ELF-1 (cell line): ENCODE measurements at places on chromosomes 2 and 18.

- DNase-seq: peak; percentile 30
Observed at GRCh38 chr2:55992455-55992854, 68.9 kb upstream of the EFEMP1 start.

DNA sequence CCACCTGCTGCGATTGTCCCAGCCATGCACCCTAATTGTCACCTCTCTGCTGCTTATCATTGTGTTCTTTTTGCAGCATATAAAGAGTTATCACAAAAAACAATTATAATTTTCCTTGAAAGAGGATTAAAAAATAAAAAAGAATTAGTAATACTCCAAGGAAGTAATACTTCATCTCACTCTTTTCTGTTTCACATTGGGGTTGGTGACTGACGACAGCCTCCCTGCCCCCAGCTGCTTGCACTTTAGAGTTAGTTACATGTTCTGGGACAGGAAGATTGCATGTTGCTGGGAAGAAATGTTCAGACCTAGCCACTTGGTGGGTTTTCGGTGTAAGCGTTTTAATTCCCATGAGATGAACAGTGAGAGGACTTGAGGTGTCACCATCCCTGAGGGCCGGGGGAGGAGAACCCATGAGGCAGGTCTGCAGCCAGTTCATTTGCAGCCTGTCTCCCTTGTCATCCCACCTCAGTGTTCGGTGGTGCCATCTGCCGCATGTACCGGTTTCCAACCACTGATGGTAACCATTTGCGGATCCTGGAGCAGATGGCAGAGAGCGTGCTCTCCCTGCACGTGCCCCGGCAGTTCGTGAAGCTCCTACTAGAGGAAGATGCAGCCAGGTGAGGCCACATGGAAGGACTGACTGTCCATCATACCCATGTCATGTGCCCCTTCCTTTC, 69.1 kb downstream of the COA5 start:
- DNase-seq: no peak

DNA sequence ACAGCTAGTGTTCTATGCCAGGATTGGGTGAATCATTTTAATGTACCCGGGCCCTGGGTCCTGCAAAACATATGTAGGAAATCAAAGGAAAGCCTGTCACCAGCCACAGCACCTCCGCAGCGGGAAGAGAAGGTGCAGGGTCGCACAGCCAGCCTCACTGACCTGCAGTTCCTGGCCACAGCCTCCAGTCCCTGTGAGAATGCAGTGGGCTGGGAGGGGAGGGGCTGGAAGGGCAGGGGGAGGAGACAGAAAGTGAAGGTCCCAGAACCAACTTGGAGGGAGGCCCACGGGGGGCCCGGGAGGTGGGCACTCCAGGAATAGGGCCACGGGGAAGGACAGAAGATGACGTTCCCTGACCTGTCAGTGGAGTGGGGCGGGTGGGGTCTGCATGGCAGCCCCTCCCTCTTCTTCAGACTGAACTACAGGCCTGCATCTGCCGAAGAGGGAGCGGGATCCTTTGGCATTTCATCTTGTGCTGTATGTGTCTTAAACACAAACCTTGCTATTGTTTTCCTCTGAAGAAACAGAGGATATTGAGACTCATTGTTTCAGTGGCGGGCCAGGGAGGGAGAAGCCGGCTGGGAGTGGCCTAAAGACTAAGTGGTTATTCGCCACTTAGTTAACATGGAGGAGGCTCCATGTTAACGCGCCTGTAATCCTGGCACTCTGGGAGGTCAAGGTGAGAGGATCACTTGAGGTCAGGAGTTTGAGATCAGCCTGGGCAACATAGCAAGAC, 7.5 kb downstream of the MAL start:
- no peak for DNase-seq

DNA sequence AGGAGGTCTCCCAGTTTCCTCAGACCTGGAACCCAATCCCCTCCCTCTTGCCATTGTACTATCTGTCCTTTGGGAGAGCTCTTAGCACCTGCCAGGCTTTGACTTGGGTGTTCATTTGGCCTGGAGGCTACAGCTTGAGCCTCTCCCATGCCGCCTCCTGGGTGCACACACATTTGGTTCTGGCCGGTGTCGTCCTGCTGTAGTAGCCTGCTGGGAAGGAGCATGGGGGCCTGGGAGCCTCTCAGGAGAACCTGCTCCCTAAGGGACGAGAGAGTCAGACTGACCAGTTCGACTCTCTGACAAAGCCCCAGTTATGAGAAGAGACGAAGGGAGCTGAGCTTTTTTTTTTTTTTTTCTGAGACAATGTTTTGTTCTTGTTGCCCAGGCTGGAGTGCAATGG, 7.4 kb upstream of the SFTPB start:
- DNase-seq: no peak

- no peak for DNase-seq
Observed at GRCh38 chr2:203030991-203031390, 16.3 kb downstream of the NBEAL1 start.

DNA sequence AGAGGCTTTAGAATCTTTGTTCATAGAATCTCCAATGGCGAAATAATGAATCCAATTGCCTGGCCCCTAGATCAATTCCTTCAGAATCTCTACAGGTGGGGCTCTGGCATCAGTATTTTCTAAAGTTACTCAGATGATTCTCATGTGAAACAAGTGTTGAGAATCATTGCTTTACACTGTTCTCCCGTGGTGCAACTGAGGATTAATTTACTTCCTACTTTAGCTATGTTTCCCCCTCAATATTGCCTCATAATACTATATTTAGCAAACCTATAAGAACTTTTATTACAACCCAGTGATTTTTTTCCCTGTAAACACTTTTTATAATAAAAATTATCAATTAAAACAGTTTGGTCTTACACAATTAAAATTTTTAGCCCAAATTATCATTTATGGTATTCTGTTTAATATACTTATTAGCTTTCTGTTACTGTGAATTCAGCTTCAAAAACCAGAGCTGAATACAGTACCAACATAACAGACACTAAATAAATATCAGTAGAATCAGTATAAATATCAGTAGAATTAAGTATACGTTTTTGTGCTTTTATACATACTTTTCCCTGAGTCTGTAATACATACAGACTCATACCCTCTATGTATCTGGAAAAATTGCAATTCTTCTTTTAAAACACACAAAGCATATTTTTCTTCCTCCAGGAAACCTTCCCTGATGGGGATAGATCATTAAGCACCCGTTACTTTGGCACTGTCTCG, 20.8 kb downstream of the SLC38A11 start:
- DNase-seq: no peak

DNA sequence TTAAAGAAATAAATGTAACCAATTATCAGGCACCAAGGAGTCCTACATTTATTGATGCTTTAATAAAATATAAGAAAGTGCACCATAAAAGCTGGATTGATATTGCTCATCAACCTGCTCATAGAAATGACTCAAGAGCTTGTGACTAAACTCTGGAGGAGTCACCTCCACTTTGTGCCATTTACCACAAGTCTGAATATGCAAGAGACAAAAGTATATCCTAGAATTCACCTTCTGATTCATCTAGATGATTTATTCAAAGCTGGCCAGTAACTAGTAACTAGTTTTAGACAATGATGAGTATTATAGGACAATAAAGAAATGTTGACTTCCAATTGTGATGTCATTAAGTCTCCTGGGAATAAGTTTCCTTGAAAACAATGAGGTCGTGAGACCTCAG, 146.0 kb upstream of the SOX11 start:
- DNase-seq: no peak

DNA sequence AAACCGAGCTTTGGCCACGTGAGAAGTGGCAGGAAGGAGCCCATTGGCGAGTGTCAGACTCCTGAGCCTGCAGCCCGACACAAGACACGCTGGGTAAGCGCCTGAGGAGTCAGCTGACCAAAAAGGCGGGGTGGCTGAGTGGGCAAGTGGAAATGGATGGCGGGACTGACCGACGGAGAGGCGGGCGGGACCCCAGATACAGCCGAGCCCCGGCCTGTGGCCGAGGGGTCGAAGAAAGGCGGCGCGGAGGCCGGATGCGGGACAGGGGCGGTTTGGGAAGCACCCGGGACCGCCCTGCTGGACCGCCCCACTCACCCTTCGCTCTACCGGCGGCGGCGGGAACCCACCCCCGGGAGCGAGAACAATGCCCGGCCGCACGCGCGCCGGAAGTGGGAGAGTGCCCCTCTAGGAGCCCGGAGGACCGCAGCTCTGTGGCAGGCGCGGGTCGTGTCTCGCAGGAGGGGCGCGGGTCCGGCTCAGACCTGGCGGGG, 22.8 kb downstream of the ZSCAN30 start:
- DNase-seq: peak; percentile 83

GRCh38 chr2:241635756-241636155, 1.2 kb downstream of the THAP4 start:
- DNase-seq: no peak

GRCh38 chr18:55457028-55457427, 131.0 kb downstream of the TCF4 start:
- DNase-seq: no peak

- no peak for DNase-seq
Observed at GRCh38 chr2:225378984-225379383, 20.5 kb upstream of the NYAP2 start.

- DNase-seq: no peak
Observed at GRCh38 chr2:97732436-97733340, 19.3 kb downstream of the ZAP70 start.

DNA sequence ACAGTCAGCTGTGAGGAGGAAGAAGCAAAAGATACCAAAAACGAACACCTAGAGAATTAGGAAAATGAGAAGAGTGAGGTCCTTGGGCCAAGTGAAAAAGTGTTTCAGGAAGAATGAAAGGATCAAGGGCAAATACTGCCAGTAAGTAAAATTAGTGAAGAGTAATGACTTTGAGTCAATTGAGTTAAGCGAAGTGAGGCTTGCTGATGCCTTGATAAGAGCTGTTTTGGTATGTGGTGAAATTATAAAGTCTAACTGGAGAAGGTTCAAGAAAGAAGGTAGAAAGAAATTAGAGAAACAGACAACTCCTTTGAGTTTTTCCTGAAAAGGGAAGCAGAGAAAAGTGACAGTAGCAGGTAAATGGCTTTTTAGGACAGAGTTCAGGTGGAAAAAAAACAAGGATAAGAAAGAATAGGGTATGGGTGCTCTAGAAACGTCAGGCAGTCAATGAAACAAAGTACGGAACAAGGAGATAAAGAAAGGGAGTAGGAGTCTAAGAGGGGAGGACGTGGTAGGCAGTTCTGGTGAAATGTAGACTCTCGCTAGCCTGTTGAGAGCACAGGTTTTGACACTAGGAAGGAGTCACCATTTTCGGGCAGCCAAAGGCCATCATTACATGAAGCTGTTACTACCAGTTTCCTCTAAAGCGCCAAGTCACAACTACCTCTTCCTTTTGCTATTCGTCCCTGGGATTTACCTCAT, 42.9 kb downstream of the SMC6 start:
- no peak for DNase-seq

DNA sequence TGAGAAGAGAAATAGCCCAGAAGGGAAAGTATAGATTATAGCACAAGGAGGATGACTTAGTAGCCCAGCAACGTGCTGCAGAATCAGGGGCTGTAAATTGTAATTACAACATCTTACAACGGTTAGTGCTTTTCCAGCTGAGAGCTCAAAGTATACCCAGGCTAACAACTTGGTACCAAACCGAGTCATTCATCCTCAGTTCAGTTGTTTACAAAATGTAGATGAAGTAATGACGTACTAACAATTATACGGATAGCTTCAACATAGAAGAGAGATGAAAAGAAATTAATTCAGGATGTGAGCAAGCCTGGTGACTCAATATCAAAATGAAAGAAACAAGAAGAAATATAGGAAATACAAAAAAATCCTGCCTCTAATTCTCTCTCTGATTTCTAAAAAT, 99.2 kb downstream of the DYNAP start:
- DNase-seq: no peak

DNA sequence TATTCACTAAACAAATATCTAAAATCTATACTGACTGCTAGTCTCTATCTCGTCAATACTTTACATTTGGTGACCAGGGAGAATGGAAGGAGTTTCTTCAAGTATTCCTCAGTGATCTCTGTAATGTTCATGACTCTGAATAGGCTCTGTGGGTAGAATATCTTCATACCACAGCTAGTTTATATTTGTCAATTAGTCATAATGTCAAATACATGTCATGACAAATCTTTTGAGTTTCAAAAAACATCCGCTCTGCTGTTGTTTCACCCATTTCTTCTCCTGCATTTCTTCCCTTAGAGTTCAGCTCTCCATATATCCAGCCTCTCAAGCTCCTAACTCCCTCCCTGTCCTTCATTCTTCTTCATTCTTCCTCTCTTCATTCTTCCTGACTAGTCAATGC, 206.5 kb upstream of the FANCL start:
- no peak for DNase-seq

GRCh38 chr2:45776160-45776955, 124.9 kb downstream of the PRKCE start:
- no peak for DNase-seq

DNA sequence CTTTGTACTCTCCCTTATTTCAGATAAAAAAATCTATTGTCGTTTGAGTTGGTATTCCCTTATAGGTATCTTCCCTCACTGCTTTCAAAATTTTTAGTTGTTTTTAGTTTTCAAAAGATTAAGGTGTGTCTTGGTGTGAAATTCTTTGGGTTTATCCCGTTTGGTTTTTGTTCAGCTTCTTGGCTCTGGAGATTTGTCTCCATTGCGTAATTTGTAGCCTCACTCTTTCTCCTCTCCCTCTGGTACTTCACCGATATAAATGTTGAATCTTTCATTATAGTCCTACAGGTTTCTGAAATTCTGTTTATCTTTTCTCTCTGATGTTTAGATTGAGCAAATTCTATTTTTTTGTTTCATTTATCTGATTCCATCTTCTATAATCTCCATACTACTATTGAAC, 113.8 kb upstream of the HS6ST1 start:
- no peak for DNase-seq

DNA sequence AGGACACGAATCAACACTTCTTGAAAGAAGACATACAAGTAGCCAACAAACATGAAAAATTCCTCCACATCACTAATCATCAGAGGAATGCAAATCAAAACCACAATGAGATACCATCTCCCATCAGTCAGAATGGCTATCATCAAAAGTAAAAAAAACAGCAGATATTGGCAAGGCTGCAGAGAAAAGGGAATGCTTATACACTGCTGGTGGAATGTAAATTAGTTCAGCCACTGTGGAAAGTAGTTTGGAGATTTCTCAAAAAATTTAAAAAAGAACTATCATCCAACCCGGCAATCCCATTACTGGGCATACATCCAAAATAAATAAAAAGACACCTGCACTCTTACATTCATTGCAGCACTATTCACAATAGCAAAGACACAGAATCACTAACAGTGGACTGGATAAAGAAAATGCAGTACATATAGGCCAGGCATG, 78.7 kb downstream of the GRB14 start:
- no peak for DNase-seq

- DNase-seq: peak; percentile 1
Observed at GRCh38 chr2:230525682-230526081, 109.7 kb downstream of the SP100 start.

DNA sequence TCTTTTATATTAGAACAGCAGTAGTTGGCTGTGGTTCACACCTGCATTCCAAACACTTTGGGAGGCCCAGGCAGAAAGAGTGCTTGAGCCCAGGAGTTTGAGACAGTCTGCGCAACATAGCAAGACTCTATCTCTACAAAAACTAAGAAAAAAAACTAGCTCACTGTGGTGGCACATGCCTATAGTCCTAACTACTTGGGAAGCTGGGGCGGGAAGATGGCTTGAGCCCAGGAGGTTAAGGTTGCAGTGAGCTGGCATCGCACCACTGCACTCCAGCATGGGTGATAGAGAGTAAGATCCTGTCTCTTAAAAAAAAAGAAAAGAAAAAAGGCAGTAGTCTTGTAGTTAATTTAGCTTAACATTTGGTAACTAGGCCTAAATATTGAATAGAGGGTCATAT, 136.6 kb downstream of the AGPS start:
- DNase-seq: no peak

- DNase-seq: peak; percentile 46
Observed at GRCh38 chr2:75311993-75312392, 112.7 kb upstream of the TACR1 start.
